NCI-H2171 (cell line): ENCODE measurements at places on chromosomes 3 and 15.

GRCh38 chr3:169404520-169404890 lies 259.0 kb downstream of the MECOM start:
- no peak for DNase-seq

GRCh38 chr15:50287324-50288116 lies 22.0 kb upstream of the HDC start:
- no peak for DNase-seq

- DNase-seq: no peak
These were observed 38.6 kb downstream of the SGO1 start for GRCh38 chr3:20147361-20147760.

GRCh38 chr3:194711286-194711685 lies 25.6 kb downstream of the FAM43A start:
- DNase-seq: no peak

DNA sequence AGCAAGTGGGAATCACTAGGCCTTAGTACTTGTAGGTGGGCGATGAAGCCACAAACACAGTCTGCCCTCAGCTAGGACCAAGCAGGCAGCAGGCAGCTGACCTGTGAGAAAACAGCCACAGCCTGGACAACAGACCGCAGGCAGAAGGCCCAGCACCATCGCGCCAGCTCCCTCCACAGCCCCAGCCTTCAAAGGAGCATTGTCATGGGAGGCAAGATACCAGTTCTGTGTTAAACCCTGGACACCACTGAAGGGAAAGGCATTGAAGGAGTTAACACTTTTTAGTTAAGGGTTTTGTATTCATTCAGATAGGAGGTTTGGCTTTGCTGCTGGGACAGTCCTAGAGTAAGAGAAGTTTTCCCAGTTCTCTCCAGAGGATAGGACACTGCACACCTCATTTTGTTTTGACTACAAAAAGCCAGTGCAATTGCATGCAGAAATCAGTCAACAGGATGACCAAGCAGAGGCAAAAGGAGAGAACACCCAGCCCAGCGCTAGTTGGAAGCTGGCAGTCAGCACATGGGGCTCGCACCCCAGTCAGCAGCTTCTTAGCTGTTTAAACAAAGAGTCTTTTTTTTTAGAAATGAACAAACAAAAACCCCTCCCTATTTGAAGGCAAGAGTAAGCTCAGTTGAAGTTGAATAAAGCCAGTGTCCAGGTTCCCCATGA lies 286.1 kb upstream of the TPM1 start:
- DNase-seq: no peak

DNA sequence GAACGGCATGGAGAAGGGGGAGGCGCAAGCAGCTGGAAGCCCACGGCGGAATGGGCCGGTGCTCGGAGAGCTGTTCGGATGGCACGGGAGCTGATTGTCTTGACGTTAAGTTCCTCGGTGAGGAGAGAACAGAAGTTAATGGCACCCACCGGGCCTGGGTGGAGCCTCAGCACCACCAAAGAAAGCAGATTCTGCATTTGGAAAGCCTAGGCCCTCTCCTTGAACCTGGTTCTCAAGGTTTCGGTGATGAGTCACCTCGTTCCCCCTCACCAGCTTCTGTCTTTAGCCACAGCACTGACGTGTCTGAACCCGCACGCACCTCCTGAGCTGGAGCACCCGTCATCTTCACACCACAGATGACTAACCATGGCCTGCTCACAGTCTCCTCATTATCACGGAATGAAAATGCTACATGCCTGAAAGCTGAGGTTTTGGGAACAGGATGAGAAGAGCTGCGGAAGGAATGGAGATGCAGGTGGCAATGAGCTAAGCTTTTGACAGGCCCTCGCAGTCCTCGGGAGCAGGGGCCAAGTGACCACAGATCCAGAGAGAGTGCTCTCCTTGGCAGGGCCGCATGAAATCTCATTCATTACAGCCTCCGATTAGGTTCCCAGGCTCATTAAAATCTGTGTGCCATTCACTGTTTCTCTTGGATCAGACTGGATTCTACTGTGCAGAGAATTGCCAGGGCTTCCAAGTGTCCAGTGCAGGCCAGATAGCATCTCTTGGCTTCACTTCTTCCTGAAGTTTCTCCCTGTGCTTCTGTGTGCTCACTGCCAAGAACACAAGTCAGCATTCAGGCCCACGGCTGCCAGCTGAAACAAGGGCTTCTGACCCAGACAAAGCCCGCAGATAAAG lies 96.3 kb upstream of the DLG1 start:
- DNase-seq: no peak

GRCh38 chr3:93843981-93844380 lies 129.7 kb downstream of the PROS1 start:
- no peak for DNase-seq

GRCh38 chr15:41983621-41984571 lies 11.5 kb upstream of the EHD4 start:
- DNase-seq: no peak

- DNase-seq: no peak
These were observed 132.9 kb upstream of the ZBTB20 start for GRCh38 chr3:115279939-115280338.

DNA sequence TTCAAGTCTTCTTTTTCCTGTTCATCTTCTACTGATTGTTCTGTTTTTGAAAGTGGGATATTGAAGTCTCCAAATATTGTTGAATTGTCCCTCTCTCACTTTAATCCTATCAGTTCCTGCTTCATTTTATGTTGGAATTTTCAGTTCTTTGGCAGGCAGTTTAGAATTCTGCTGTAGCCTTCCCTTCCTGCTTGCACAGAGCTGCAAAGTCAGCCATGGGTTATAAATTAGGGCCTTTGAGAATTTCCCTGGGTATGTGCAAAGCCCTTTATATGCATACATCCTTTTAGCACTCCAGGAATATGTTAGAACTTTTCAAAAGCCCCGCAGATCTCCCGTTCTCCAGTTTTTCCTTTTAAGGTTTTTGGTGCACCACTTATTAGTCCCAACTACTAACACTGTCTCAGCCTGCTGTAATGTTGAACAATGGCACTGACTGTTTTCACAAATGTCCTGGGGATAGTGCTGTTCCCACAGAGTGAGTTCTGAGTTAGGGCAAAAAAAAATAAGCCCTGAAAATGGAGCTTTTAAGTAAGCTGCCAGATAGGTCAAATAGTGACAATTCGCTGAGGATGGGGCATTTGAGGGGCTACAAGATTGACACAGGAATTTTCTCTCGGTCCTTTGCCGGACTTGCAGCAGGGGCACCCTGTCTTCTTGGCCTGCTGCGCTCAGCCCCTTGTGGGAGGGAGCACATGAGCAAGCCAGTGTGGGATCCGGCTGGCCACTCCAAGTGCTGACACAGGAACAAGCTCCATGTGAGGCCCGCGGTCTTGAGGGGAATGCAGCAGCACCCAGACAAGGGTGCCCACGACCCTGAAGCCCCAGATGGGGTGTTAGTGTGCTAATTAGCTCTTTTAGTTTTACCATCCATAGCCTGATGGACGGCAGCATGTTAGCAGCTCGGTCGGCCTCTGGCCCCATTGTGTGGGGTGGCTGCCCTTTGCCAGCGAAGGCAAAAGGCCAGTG lies 96.0 kb downstream of the VPS8 start:
- no peak for DNase-seq

DNA sequence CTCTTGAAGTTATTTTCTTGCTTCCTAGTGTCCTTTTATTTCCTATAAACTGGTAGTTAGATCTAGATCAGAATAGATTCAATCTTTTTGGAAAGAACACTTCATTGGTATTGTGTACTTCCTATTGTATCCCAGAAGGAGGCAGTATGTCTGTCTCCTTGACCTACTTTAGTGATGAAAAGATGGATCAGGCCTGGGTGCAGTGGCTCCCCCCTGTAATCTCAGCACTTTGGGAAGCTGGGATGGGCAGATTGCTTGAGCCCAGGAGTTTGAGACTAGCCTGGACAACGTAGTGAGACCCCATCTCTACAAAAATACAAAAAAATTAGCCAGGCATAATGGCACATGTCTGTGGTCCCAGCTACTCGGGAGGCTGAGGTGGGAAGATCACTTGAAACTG lies 12.0 kb downstream of the BSN start:
- DNase-seq: no peak

DNA sequence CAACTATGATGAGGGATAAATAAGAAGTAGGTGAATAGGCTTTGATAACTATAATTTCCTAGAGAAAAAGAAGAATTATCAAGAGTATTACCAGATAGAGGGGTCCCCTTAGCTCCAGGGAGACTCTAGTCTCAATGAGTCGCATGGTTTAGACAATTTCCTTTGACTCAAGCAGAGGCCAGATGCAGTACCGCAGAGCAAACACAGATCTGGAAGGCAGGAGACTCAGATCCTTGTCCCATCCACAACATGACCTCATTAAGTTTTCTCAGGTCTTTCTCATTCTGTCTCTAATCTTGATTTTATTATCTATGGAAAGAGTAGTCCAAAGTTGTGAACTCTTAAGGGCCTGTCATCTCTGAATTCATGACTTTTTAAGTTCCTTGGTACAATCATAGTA lies 987.9 kb downstream of the NTRK3 start:
- no peak for DNase-seq

GRCh38 chr15:82298520-82298919 lies 35.9 kb downstream of the SAXO2 start:
- DNase-seq: no peak

DNA sequence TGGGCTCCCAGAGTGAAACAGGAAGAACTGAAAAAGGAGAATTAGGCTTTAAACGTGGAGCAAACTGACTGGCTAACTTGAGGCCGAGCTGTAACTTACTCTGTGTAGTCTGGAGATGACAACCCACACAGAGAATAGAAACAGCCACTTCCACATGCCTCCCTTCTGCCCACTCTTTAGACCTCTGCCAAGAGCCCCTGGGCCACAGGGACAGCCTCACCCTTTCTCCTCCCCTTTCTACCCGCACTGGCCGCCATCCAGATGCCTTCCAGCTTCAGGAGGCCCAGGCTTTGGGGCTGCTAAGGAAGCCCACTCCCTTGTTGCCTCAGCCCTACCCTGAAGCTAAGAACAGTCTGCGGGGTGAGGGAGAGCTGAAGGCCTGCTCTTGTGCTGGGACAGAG lies 6.8 kb downstream of the ARHGAP31 start:
- no peak for DNase-seq

DNA sequence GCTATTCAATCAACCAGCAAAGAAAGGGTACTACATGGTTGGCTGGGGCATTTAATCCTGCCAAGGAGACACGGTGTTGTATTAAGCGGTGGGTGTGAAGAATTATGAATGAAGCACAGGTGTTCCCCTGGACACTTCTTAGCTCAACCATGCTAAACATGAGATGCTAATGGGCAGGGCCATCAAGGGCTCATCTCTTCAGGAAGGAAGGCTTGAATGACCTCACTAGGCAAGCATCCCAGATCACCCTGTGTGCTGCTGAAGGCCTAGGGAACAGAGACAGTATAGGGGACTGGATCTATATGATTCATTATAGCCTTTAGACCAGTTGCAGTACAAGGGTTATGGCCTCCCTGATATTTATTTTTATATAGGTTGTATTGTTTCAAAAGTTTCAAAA lies 221.3 kb upstream of the SLCO3A1 start:
- no peak for DNase-seq

- DNase-seq: peak; percentile 37
These were observed 25.1 kb upstream of the FSTL1 start for GRCh38 chr3:120475722-120476377.

- DNase-seq: no peak
These were observed 71.4 kb downstream of the ISG20 start for GRCh38 chr15:88710027-88710715.

DNA sequence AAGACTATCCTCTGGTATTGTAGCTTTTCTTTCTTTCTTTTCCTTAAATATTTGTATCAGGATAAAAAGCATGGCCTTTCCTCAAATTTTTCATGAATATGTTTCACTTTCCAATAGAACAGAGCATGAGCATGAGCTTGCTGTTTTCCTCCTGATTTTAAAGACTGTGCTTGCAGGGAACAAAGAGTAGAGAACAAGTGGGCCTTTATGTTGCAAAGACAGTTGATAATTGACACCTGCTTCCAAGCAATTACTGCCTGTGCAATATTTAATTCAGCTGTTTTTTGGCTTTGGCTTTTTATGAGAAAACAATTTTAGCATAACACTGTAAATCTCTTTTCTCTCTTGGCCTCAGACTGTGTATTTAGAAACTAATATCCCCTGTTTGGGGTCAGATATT lies 263.6 kb upstream of the AZI2 start:
- no peak for DNase-seq

GRCh38 chr15:42139596-42139995 lies 16.8 kb downstream of the PLA2G4F start:
- no peak for DNase-seq

DNA sequence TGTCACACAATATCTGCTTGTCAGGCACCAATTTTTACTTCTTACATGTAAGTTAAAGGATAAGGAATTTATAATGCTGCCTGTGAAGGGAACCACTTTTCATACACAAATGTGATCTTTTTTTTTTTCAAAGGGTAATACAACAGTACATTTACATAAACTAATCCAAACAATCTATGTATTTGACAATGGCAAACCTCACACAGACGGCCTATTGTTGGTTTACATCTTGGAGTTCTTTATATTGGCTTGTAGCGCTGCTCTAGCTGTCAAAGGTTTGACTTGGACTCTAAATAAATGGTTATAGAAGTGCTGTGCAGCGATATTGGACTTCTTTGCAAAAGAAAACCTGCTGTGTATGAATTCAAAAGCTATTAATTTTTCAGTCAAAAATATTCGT lies 598.0 kb downstream of the FOXP1 start:
- DNase-seq: no peak

DNA sequence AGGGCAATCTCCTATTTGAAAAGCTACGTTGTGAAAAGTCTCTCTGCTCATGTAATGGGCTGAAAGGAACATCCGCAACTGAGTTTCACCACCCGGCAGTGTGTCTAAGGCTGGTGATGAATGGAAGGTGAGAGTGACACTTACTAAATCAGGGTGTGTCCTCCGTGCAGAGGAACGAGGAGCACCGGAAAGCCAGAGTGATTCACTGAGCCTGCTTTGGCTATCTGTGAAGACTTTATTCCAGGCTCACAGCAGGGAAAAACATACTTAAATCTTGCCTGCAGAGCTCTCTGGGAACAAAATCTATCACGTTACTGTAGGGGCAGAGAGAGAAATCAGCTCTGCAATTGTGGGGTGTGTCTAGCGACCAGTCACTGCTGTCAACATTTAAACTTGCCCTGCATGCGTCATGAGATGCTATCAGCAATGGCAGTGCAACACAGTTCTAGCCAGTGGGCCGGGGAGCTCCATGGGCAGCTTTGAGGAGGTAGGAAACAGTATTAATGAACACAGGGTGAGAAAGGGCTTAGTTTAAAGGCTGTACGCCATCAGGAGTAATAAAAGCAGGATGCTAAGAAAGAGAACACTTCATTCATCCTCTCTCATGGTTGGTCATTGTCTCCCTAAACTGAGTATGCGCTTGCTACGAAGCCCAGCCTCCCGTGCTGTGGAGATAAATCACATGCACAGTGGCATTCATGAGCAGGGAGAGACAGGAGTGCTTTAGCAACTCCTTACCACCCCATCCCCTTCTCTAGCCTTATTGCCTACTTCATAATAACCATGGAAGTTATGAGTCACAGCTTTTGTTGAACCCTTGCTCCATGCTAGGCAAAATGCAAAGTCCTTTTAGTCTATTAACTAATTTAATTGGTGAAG lies 542.7 kb upstream of the ADAMTS9 start:
- DNase-seq: no peak

DNA sequence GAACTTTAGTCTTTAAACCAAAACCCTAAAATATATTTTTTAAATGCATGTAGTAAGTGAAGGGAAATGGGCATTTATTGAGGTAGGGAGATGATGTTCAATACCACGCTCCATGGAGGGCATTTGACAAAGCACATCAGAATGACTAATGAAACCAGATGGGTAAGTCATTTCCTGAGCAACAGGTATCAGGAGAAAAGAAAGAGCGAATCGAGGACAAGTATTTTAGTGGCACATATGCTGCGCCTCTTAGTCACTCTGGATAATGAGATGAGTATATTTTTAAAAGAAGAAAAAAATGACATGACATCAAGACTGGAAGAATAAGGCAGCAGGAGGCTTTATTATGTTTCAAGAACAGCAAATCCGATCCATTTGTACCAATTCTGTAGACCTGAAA lies 129.0 kb upstream of the ARHGEF3 start:
- DNase-seq: no peak
